ENCODE measurements at places on chromosomes 11 and 22.

- DNase-seq = no peak
These were observed 4.5 kb downstream of the FTH1 start for GRCh38 chr11:61963016-61963281.

GRCh38 chr11:57322256-57323166 lies 2.2 kb downstream of the TNKS1BP1 start:
- no peak for DNase-seq

- no peak for DNase-seq
These were observed 10.2 kb downstream of the ROBO3 start for GRCh38 chr11:124875401-124875800.

DNA sequence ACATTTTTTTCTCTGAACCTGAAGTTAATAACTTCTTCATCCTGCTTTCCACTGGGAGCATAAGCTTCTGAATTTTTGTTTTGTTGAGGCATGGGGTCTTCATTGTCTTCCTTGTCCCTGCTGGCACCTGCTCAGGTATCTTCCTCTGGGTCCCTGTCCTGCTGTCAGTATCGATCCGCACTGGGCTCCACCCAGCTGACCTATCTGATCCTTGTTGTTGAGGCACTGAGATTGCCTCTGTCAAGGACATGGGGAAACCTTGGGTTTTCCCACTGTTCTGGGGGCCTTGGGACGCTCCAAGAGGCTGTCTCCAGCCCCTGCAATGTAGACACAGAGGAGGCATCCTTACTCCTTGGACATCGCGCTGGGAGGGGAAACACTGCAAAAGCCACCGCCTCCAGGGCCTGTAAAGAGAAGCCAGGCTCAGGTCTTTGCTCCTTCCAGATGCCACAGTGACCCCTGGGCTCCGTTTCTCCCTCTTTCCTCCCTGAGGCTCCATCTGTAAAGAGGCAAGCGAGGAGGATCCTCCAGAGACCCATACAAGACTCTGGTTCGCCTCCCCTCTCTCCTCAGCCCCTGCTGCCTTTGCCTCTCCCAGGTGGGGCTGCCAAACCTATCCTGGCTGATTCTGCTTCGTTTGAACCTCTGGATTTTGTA lies 8.6 kb upstream of the RBFOX2 start:
- DNase-seq = no peak

- DNase-seq = no peak
These were observed 15.1 kb upstream of the GLYATL1 start for GRCh38 chr11:58924230-58924629.

GRCh38 chr11:128152796-128153696 lies 434.3 kb downstream of the ETS1 start:
- DNase-seq = no peak

- DNase-seq = no peak
These were observed 40.5 kb downstream of the CD82 start for GRCh38 chr11:44605965-44606364.

GRCh38 chr11:15558513-15559181 lies 443.9 kb downstream of the INSC start:
- DNase-seq = no peak

DNA sequence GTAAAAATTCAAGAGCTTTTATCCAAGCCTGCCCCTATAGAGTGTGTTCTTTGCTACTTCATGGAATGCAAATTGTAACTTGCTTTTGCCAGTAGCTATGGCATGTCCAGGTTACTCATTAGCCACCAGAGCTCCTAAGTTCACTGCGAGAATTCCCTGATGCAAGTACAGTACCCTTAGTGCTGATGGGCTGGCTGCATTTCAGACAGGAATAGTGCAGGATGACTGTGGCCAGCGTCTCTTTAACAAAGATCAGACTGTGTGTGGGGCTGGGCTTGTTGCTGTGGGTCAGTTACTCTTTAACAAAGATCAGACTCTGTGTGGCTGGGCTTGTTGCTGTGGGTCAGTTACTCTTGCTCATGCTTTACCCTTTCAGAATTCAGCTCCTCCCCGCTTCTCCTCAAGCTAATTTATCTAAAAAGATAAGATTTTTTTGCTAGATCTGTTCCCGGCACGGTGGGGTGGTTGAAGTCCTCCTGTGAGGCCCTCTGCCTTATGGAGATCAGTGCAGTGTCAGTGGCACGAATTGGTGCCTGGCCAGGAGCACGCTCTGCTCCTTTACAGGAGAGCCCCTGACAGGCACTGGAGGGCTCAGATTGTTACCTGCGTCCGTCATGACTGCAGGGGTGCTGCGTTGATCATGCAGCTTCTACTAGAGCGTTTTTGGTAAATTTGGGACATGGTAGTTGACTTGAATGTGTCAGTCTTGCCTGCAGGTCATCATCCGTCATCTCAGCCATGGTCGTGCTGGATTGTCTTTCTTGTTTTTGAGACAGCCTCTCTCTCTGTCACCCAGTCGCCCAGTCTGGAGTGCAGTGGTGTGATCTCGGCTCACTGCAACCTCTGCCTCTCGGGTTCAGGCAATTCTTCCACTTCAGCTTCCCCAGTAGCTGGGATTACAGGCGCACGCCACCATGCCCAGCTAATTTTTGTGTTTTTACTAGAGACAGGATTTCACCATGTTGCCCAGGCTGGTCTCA lies 27.0 kb downstream of the AP2A2 start:
- DNase-seq = no peak

GRCh38 chr11:72283947-72284346 lies 40.0 kb upstream of the PHOX2A start:
- no peak for DNase-seq

DNA sequence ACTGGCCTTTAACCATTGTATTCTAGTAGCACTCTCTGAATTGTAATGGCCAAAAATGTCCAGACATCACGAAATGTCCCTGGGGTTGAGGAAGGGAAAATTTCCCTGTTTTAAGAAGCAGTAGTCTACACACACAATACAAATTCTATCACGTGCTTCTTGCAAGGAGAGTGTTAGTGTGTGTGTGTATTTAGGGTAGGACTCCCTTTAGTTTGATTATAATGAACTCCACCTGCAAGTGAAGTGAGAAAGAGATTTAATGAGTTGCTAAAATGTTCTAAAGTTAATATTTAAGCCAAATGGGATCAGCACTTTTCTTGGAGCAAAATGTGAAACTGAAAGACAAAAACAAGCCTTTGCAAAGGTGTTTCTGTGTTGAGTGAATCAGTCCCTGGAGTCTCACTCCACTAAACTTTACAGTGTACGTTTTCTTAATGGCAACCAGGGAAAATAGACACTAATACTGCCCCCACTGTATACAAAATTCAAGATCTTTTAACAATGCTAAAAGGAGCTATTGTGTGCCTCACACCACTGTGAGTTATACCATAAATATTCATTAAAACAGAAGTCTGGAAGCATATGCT lies 590.3 kb upstream of the TENM4 start:
- no peak for DNase-seq

GRCh38 chr11:72821920-72822799 lies 7.9 kb downstream of the ATG16L2 start:
- peak; percentile 71 for DNase-seq

DNA sequence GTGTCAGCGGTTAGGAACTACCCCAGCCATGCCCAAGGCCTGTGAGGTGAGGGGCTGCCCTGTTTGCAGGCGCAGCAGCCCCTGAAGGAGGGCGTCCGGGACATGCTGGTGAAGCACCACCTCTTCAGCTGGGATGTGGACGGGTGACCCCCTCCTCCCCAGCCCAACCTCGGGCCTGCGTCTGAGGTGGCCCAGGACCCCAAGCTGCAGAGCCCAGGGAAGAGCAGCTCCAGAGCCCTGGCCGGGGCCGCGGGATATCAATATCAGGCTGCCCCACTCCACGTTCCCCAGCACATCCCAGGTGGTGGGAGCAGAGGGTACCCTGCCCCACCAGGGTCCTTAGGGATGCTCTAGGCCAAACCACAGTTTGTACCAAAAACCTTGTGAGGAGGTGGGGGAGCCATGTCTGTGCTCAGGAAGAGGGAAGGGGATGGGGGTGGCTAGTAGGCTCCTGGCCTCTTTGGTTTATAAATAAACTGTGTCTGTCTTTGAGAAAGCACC lies 39.3 kb downstream of the SGSM3 start:
- DNase-seq = no peak

DNA sequence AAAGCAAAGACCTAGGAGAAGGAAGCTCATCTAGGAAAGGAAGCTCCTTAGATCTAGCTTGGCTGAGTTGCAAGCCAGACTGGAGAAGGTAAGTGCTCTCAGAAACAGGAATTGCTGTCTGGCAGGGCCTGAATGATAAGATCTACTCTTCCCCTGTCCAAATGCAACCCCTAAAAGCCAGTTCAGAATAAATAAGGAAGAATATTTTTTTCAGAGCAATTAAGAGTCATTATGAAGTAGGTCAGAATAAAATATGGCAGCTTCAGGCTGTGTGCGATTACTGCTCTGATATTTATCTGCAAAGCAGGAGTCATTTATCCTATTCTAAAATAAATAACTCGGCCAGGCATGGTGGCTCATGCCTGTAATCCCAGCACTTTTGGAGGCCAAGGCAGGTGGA lies 82.1 kb downstream of the PIWIL4 start:
- no peak for DNase-seq

- no peak for DNase-seq
These were observed 66.8 kb downstream of the BRD1 start for GRCh38 chr22:49760630-49761571.

DNA sequence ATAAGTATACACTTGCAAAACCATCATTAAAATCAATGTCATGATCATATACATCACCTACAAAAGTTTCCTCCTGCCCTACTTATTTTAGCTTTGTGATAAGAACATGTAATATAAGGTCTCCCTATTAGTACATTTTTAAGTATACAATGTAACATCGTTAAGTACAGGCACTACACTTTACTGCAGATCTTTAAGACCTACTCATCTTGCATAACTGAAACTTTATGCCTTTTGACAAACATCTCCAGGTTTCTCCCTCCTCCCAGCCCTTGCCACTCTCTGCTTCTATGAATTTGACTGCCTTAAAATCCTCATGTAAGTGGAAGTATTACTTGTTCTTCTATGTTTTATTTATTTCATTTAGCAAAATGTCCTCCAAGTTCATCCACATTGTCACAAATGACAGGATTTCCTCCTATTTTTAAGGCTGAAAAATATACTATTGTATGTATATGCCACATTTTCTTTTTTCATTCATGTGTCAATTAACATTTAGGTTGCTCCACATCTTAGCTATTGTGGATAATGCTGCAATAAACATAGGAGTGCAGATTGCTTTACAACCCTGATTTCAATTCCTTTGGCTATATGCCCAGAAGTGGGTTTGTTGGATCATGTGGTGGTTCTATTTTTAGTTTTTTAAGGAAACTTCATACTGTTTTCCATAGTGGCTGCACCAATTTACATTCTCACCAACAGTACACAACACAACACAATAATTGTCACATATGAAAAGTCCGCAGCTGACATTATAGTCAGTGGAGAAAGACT lies 471.1 kb upstream of the ANO3 start:
- no peak for DNase-seq

DNA sequence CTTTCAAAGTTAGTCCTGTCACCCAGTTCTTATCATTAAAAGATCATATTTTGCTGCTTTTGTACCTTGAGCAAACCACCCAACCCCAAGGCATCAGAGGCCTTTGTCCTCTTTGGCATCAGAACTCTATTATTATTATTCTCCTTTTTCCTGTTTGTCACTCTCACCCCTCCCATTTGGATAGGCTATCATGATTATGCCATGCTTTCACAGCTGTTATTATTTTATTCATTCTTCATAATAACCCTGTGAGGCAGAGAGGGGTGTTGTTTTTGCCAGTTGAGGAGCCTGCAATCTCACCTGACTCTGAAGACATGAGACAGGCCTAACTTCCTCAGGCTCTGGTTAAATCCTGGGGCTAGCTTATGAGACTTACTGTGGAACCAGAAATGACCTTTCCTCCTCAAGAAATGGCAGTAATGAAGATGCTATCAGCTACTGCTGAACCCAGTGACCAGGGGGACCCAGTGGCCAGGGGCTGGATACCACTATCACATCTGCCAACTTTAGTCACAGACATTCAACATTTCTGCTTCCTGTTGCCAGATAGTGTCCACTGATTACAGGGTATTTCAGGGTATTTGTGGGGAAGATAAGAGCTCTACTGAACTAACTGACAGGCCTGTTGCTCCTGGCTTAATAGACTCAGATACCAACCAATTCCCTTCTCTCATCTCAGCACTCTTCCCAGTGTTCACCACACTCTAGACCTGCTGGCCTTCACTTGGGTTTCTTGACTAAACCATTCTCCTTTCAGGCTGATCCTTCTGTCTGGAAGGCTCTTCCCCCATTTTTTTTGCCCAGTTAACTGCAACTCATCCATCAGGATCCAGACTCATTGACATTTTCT lies 11.8 kb upstream of the SWAP70 start:
- no peak for DNase-seq

DNA sequence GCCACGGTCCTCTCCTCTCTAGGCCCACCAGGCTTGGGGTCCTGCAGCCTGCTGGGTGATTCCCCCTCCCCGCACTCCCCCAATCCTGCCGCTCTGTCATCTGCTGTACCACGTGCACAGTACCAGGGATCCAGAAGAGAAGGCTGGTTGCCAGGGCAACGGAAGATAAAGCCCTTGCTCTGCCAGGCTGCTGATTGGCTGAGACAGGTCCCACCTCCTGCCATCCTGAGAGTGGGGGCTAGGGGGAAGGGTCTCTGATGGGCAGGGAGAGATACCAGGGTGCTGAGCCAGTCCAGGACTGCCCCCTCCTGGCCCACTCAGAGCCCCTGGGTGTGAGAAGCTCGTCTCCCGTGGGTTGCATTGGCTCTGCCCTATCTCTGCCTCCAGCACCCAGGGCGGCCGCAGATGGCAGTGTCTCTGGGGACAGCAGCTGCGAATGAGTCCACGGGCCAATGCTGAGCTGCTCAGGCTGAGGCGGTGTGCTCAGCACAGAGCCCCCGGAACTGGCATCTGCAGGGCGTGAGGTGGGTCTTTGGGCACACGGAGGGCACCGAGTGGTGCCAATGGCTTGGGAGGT lies at the start of gene SMIM45:
Gene SMIM45 (plus strand): TSS at position 253 of the 577 bp plus-strand sequence.
- DNase-seq = no peak

- DNase-seq = no peak
These were observed 17.9 kb downstream of the MYEOV start for GRCh38 chr11:69311767-69312385.

DNA sequence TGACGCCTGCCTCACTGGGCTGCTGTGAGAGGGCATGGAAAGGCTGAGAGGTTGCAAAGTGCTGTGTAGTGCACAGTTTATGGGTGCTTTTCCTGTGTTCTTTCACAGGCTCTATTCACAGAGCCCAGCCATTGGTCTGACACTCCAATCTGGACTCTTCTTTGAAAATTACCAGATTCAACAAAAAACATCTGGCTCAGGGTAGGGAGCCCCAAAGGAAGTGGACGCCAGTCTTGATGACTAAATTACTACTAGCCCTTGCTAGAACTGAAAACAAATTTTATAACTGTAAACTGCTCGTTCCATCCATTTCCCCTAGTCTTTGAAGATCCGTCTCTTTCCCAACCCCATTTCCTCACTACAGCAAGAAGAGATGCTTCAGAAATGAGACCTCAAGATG lies 178.6 kb downstream of the TENM4 start:
- DNase-seq = no peak

GRCh38 chr11:112523951-112524350 lies 263.3 kb upstream of the PLET1 start:
- DNase-seq = no peak

GRCh38 chr11:9601037-9601875 lies 27.8 kb downstream of the WEE1 start:
- DNase-seq = no peak

Measured in activated CD4-positive, CD25-positive, alpha-beta regulatory T cell (primary cell).